ENCODE measurements at places on chromosomes 12 and 14.

- no peak for DNase-seq
These were observed 70.9 kb upstream of the OTX2 start for GRCh38 chr14:56881181-56881580.

- DNase-seq = no peak
These were observed 58.5 kb upstream of the HIF1A start for GRCh38 chr14:61636779-61637178.

GRCh38 chr14:59895721-59896120 lies 24.2 kb upstream of the LRRC9 start:
- no peak for DNase-seq

DNA sequence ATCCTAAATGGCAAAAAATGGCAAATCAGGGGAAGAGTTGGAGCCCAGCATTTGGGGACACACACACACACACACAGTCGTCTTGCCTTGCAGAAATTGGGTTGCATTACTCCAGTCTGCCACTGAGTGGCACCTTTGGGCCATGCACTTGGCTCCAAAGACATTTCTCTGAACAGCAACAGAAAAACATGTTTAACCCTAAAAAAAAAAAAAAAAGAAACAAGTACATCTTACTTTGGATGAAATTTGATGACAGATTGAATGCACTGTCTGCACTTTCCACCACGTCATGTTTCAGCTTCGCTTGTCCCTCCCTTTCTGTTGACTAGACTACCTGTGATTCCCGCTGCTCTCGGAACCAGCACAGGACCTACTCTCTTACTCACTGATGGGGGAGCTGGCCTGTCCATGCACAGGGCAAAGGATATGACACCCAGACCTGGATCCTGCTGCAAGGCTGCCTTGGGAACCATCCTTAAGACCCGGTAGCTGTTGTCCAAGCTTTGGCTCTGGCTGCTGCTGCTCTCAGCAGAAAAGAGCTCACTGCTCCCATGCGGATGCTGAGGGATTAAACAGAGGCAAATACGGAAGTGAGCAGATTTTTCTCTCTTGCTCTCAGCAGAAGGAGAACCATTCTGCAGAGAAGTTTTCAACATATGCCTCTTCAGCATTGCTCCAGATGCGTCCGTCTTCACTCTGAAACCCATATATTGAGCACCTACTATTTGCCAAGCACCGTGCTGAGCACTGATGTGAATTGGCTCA lies 376.8 kb downstream of the DPF3 start:
- DNase-seq = peak; percentile 63

DNA sequence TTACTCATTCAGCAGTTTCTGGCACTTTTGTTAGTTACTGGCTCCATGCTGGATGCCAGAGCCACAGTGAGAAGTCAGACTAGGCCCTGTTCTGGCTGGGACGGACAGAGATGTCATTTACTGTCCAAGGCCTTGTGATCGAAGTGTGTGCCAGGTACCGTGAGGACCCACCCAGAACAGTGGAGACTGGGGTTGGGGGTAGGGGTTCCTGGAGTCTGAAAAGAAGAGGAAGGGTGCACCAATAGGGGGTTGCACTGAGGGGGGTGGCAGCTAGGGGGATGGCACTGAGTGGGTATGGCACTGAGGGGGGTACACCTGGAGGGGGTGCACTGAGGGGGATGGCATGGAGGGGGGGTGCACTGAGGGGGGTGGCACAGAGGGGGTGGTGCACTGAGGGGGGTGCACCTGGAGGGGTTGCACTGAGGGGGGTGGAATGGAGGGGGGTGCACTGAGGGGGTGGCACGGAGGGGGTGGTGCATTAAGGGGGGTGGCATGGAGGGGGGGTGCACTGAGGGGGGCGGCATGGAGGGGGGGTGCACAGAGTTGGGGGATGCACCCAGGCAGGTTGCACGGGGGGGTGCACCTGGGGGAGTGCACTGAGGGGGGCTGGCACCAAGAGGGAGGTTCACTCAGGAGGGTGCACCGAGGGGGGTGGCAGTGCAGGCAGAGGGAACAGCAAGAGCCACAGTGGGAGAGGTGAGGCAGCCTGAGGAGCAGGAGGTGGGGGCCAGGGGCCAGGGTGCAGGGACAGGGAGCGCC lies 10.6 kb upstream of the CYP46A1 start:
- DNase-seq = no peak

DNA sequence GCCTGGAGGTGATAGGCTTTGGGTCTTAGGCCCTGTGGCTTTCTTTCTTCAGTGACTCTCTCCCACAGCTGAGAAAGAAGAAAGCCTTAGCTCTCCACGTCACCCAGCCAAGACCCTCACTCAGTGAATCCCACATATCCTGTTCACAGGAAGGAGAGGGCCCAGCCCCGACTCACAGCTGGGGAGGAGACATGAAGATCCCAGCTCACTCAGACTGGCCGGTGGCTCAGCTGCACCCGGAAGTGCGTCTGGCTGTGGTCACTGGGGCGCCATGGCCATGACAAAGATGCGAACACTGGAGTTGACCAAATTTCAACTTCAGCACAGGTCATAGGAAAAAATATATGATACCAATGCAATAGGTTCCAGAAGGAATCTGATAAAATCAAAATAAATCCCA lies 14.2 kb downstream of the DLK1 start:
- no peak for DNase-seq

DNA sequence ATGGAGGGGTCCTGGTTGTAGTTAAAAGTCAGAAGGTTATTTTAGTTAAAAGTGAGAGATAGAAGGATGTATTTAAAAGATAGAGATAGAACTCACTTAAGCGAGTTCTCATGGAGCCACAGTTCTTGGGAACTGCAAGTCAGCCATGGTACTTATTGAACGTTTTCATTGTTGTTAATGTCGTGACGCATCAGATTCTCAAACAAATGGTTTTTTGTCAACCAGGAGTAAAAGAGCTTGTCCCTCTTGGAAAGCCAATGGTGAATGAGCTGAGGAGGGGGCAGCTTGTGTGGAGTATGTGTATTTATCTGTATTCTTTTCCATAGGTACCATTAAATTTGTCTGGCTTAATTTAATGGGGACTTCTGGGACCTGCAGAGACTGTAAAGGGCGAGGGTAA lies 68.6 kb downstream of the FIGNL2 start:
- DNase-seq = no peak

GRCh38 chr12:67709367-67709954 lies 60.9 kb downstream of the DYRK2 start:
- DNase-seq = no peak

GRCh38 chr12:71281425-71281824 lies 123.6 kb upstream of the TSPAN8 start:
- no peak for DNase-seq

- no peak for DNase-seq
These were observed 58.4 kb downstream of the FZD10 start for GRCh38 chr12:130220706-130221100.

GRCh38 chr12:118292836-118293235 lies 79.9 kb downstream of the TAOK3 start:
- DNase-seq = no peak

DNA sequence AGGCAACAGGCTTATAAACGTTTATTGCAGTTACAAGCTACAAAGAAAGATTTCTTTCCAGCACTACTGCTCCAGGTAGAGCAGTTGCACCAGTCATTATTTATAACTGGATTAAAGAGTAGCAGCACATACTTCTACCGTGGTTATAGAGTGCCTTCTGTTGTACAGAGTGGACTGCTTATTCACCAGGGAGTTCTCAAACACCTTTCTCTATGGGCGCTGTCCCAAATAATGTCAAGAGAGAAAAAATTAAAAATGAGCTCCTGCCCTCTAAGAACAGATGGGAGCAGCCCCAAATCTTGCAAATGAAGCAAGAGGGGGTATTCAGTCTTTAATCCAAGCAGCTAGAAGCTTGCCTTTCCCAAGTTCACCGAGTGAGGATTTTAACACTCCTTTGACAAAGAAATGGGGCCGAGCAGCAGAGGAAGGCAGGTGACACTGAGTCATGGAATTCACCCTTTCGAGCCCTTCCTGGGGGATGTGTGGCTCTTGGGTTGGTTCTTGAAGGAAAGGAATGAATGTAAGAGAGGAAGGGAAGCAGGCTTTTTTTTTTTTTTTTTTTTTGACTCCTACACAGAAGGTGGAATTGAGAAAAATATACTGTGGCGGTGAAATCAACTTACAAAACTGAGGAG lies 181.2 kb downstream of the PRKCH start:
- DNase-seq = no peak

GRCh38 chr12:105929192-105929591 lies 209.6 kb downstream of the NUAK1 start:
- DNase-seq = no peak

GRCh38 chr12:69898236-69898635 lies 73.2 kb downstream of the MYRFL start:
- no peak for DNase-seq

DNA sequence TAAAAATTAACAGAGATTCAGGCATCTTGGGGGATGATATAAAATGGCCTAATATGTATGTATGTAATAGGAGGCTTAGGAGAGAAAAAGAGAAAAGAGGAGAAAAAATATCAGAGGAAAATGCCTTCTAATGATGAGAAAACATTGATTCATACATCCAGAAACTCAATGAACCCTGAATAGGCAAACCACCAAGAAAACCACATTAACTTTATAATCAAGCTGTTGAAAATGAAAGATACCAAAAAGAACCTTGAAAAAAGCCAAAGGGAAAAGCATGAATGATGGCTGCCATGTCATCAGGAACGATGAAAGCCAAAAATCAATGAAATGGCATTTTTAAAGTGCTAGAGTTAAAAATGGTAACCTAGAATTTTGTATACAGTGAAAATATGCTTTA lies 180.2 kb downstream of the EPS8 start:
- DNase-seq = no peak

DNA sequence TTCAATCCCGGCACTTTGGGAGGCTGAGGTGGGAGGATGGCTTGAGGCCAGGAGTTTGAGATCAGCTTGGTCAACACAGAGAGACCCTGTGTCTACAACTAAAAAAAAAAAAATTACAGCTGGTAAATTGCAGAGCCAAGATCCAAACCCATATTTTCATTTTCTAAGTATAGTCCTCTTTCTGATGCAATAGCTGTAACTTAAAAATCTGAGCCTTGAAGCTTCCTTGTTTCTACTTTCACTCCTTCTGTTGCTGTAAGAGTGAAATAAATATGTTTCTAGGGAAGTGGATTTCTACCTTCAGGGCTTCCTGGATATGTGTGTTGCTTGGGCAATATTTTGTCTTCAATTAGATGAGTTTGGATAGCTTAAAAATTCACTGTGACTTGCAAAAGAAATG lies 42.0 kb upstream of the PRICKLE1 start:
- no peak for DNase-seq

DNA sequence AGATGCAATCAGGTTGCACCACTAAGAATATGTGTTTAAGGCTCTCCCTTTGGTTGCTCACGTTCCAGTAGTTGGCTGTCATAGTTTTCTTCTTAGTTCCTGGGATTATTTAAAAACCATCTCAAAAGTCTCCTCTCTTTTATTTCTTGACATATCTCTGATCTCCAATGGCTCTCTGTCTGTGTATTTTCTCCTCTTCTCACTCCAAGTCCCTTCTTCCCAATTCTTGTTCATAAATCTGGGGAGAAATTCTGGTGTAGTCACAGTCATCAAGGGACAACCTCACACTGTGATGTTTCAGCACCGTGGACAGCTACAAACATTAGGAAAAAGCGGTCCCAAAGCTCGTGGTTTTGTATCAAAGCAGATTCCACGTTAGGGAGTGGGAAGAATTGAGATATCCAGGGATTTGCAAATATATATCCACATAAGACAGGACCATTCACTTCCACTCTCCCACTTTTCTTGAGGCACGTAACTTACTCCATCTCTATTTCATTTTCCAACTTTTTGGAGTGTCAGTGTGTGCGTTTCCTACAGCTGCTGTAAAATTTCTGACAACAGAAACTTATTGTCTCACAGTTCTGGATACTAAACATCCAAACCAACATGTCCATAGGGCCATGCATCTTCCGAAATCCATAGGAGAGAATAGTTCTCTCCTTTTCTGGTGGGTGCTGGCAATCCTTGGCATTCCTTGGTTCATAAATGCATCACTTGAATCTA lies 80.6 kb upstream of the TMEM233 start:
- DNase-seq = no peak

DNA sequence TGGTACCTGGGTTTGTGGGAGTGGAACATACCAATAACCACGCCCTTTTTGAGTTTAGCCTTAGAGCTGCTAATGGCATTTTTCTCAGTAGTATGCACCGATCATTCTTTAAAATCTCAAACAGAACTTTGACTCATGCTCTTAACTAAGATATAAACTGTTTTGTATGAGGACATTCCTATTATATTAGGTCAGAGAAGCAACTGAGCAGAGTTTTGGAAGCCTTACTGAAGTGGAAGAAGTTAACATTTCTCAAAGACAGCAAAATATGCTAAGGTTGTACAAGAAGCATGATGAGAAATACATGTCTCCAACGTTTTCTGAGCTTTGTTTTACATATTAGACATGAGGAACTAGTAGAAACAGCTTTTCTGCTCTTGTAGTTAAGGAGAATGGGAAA lies 819.2 kb downstream of the FSCB start:
- DNase-seq = no peak

DNA sequence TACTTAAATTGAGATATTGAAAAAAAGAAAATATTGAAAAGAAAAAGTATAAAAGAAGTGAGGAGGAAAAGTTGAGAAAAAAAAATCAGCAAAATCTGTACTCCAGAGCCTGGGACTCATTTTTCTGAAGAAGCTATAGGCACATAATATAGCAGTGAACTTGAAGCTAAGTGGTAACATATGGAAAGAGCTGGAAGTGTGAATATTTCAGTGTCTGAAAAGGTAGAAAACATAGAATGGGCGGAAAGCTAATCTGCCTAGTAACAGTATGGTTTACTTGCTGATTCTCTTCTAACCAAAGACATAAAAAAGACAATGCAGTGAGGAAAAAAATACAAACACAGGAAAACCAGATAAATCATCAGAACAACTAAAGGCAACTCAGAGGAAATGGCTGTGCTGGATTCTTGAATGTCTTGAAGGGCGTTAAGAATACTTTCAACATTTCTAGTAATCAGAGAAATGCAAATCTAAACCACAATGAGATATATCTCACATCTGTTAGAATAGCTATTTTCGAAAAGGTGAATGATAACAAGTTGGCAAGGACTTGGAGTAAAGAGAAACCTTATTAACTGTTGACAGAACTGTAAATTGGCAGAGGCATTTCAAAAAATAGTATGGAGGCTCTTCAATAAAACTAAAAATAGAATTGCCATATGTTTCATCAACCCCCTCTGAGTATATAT lies 784.6 kb downstream of the LRFN5 start:
- DNase-seq = no peak

- DNase-seq = no peak
These were observed 436 bp downstream of the VPS33A start for GRCh38 chr12:122265886-122266229.

DNA sequence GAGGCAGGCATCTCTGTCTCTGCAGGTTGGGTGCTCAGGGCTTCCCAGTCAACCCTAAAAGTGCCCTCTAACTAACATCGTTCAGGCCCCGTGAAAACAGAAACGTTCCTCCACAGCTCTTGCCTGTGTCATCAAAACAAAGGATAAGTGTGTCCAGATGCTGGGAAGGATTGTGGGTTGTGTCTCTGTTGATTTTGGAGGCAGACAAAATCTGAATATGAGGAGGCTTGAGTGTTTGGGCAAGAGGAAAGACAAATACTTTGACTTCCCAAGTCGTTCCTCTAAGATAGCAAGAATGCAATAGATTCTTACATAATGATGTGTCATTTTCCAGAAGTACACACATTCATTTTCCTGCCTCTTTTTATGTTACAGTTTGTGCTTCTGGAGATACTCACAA lies 52.9 kb downstream of the SERPINA3 start:
- DNase-seq = no peak
